ENCODE measurements at places on chromosomes 2 and 18.

DNA sequence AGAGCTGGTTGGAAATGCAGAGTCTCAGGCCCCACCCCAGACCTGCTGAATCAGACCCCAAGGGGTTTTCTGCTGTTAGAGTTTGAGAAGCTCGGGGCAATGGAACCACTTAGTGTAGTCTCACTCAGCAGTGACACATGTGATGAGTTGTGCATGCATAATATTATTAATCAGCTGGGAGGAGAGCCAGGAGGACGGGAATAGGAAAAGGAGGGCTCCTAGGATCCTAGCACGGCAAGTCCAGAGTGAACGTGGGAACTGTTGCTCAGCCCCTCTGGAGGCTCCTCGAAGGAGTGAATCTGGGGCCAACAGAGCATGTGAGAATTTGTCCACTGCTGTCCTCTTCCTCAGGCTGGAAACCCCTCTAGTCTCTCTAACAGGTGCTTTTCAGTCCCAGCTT lies 87.1 kb downstream of the HS1BP3 start:
- no peak for DNase-seq

DNA sequence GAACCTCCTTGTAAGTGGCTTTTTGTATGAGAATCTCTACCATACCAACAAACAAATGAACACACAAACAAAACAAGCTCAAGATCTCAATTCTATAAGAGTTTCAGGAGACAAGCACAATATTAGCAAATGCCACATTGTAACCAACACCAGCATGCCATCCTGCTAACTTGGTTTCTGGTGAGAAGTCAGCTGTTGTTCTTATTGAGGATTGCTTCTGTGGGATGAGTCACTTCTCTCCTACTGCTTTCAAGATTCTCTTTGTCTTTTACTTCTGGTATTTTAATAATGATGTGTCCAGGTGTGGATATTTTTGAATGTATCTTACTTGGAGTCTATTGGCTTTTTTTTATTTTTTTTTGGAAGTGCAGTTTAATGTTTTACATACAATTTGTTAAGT lies 131.7 kb downstream of the BCL2L11 start:
- DNase-seq, result no peak

- no peak for DNase-seq
Observed at GRCh38 chr2:75632813-75633212, 13.8 kb upstream of the MRPL19 start.

- DNase-seq, result no peak
Observed at GRCh38 chr2:130261970-130262760, 63.9 kb upstream of the TUBA3E start.

- no peak for DNase-seq
Observed at GRCh38 chr2:19577723-19578122, 219.3 kb upstream of the OSR1 start.

DNA sequence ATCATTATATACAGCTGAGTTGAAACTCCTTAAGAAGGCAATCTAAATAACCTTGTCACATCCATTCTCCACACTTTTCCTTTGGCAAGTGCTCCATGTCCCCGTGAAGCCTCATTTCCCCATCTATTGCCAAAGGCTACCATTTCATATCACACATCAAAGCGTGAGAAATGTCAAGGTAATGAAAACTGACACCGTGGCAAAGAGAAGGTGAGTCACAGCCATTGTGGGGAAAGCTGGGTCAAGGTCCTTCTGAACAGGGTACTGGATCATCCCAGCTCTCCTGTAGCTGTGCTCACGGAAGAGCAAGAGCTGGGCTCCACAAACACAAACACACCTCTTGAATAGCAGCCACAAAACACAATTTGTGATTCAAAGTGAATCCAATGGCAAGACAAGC lies 58.2 kb upstream of the REG3G start:
- DNase-seq, result no peak

DNA sequence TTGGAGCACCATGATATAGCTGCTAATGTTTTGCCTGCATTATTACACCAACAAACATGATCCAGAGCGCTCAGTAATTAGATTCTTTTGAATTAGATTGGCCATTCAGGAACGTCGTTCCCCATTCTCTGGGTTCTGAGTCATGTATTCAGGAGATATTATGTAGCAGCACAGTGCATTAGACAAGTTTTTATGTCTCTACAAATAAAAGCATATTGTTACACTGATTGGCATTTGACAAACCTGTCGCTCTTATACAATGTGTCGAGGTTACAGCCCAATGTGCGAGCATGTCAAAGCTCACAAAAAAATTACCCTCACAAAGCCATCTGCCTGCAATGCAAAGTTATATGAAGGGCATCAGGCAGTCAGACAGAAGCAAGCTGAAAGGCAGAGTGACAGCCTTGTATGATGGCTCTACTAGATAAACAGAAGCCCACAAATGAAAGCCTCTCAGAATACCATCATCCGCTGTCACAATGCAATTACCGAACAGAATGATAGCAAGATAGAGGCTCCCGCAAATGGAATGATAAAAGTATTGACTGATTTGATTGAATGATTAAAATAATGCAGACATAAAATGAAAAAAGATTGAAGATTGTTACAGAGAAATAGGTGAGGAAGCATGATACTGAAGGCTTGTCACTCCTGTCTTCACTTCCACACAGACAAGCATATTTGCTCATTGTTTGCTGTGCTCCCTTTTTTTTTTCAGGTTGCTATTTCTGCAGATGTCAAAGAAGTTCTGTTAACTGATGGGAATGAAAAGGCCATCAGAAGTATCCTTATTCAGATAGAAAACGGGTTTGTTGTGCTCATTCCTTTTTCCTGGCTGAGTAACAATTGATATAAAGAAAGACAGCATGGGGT lies 234.6 kb upstream of the SIX3 start:
- DNase-seq, result no peak
